ENCODE measurements at places on chromosomes 5 and 9. TPM values are rescaled to one million over a fixed set of nuclear protein-coding genes. Genes with fewer than 3 reads are reported as not detected.

- no peak for DNase-seq
These were observed 159.5 kb downstream of the GNA14 start for GRCh38 chr9:77488439-77489126.

DNA sequence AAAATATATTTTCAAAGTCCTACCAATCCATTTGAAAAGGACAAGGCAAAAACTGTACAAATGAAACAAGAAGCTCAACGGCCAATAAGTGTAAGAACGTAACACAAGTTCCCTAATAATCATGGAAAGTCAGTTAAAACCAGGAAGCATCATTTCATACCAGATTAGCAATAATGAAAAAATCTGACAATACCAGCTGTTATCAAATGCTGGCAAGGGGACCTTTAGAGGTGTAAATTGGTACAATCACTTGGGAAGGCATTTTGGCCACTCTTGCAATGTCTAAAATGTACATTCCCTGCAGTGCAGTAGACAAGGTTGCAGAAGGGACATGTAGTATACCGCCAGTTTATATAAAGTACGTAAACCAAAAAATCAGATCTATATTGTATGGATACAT, 10.1 kb upstream of the SEMA5A start:
- DNase-seq = no peak

DNA sequence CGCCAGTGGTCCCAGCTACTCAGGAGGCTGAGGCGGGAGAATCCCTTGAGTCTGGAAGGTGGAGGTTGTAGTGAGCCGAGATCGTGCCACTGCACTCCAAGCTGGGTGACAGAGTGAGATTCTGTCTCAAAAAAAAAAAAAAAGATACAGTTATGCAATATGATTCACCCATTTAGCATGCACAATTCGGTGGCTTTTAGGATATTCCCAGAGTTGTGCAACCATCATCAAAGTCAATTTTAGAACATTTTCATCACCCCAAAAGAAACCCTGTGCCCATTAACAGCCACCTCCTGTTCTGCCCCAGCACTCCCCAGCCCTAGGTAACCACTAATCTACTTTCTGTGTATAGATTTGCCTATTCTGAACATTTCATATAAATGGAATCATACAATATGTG, 4.3 kb upstream of the DHFR start:
- no peak for DNase-seq

SURF6 gene
- total RNA-seq = 13.6 TPM

OMD gene
- total RNA-seq = 26.5 TPM

CTNND2 gene
- total RNA-seq = 9.0 TPM

GRCh38 chr9:84969084-84969483, 299.6 kb downstream of the NTRK2 start:
- DNase-seq = no peak

DNA sequence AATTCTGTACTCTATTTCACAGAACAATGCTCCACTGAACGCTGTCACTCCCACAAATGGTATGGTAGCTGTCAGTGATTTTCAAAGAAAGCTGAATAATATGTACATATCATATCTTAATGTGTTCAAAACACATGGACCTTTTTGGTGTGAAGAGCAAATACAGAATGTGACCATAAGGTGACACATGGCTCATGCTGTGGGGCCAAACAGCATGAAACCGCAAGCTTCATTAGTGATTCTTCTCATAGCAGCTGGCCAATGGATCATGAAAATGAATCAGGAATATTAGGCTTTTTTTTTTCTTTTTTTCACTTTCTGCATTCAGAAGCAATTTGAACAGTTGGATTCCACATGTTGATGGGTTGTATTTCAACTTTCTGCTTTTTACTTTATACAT, 54.9 kb upstream of the CDH9 start:
- no peak for DNase-seq

GRCh38 chr9:128243215-128244018, 32.4 kb downstream of the GOLGA2 start:
- DNase-seq = no peak

DNA sequence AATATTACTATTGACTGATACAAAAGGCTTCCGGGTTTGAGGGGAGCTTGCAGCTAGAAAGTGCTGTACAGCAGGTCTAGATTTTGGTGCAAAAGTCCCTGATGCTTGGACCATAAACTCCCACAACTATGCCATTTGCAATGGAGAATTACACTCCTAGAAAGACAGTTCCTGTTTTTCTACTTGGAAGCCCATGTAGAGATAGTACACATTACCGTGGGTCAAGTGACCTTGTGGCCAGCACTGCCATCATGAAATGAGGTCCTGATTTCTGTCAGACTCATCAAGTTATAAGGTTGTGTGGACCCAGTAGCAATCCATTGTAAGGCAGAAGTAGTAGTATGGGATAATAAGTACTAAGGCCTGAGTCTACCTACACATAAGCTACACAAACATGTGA, 42.8 kb upstream of the TNFSF8 start:
- DNase-seq = no peak

- no peak for DNase-seq
These were observed 5.1 kb downstream of the RNF14 start for GRCh38 chr5:141973871-141974595.

- DNase-seq = no peak
These were observed 238.5 kb upstream of the PIK3R1 start for GRCh38 chr5:67976891-67977601.

ZCCHC7 gene
- 8.6 TPM for total RNA-seq

- no peak for DNase-seq
These were observed 30.1 kb upstream of the CFAP157 start for GRCh38 chr9:127676638-127677037.

- no peak for DNase-seq
These were observed 126.7 kb upstream of the GRHPR start for GRCh38 chr9:37295796-37296195.

GRCh38 chr9:20996809-20997208, 34.6 kb downstream of the HACD4 start:
- no peak for DNase-seq

RUSC2 gene
- total RNA-seq = 49.1 TPM

EIF4E1B gene
- not detected for total RNA-seq

GRCh38 chr5:54956922-54957321, 28.5 kb downstream of the ESM1 start:
- DNase-seq = no peak

DNA sequence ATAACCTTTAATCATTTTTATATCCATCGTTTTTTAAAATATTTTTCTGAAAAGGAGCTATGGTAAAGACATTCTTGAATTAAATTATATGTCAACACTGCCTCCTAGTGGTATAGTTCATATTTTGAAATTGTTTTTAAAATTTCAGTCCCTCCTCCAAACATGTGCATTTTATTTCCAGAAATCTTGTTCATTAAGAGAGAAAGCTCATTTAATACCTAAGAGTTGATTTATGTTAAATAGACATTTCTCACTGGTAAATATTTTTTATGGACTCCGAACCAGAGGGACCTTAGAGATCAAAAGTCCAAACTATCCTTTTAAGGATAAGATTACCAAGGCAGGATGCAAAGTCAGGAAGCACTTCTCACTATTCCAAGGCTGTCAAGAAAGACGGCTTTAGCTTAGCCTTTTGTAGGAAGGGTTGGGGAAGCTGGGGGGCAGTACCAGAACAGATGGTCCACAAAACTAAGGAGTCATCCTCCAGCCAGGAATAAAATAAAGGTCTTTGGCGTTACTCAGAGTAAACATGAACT, 21.6 kb downstream of the BHMT start:
- DNase-seq = no peak

DNA sequence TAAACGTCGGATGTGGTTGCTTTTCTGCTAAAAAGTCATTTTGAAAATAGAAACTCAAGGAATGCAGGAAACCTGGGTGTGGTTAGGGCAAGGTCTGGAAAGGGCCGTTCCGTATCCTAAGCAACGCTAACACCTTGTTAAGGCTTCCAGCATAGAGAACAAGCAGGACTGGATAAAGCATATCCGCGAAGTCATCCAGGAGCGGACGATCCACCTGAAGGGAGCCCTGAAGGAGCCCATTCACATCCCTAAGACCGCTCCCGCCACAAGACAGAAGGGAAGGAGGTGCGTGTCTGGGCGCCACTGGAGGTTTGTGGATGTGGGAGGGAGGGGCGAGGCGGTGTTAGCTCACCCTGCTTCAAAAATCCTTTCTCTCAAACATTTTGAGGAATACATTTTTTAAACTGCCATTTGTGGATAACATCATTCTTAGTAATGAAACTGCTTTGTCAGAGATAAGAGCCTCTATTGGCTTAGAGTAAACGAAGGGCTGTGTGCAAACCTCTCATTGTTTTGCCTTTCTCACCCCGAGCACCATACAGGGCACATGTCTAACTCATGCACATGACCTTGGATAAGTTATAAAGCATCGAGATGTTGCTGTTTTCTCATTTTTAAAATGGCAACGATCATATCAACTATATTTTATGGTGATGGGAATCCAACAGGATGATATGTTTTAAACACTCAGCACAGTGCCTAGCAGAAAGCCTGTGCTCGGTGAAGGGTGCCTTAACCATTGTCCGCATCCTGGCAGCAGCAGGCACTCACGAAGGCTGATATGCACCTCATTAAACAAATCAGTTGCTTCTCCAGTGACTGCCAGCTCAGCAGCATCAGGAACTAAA, 175.7 kb upstream of the OTULINL start:
- DNase-seq = no peak

DNA sequence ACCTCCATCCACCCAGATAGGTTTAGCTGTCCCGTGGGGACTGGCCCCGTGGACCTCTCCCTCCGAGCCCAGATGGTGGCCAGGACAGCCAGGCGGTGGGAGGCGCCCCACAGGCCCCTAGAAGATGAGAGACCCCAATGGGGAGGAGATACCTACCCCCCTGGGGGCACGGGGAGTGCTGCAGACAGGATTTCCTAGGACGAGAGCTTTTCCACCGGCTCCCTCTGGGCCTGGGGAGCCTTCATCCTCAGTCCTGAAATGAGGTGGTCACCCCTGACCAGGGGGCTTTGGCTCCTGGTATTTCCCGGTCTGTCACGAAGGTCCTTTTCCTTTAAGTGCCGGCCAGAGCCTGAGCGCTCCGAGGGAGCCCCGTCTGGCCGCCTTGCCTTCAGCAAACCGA, 46.8 kb downstream of the MRPL36 start:
- DNase-seq = no peak

GRCh38 chr5:172683264-172683644, 42.2 kb downstream of the NEURL1B start:
- DNase-seq = no peak

- no peak for DNase-seq
These were observed 26.5 kb upstream of the ADRB2 start for GRCh38 chr5:148799737-148800527.

CARD6 gene
- total RNA-seq = 10.8 TPM

DNA sequence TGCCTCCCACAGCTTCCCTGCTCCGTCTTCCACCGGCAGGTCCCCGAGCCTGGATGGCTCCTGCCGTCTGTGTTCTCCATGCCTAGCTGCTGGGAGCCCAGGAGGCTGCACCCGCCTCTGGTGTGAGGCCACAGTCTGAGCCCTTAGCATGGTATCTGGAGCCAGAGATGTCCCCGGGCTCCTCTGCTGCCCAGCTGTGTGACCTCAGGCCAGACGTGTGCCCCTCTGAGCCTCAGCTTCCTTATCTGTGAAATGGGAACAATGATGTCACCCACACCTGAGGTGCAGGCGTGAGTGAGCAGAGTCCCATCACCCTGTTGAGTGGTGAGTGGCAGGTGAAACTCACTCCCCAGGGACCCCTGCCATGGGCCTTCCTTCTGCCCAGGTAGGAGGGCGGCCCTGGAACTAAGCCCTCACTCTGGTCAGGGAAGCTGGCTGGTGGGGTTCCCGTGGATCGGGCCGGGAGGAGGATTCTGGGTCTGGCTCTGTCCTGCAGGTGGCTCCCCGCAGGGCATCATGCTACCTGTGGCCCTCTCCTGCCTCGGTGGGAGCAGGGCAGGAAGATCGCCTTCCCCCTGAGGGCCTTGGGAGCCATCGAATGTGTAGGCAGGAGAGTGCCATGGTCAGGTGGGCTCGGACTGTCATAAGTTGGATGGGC, 239.0 kb downstream of the PBX3 start:
- DNase-seq = no peak

- no peak for DNase-seq
These were observed 231.0 kb downstream of the SNX18 start for GRCh38 chr5:54748527-54748926.

TOMM5 gene
- total RNA-seq = 63.9 TPM

DNA sequence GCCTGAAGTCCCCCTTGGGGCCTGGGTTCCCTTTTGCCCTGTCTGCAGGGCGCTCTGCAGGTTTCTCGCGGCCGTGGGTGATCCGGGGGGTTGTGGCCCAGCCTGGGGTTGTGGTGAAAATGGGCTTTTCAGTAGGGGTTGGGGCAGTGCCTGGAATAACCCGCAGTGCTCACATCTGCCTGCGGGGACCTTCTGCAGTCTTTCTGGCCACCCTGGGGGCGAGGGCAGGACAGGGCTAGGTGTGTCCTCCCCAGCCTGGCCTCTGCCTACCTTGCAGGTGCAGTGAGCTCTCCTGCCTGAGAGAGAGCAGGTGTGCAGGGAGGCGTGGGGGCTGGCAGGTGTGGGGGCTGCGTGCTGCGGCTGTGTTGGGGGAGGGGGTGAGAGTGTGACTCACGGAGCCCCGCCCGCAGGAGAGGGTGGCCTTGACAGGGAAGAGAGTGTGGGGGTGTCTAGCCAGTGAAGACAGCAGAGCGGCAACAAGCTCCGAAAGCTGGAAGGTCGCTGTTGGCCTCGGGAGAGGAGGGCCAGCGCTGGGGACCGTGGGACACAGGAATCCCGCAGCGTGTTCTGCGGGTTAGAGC, 131.4 kb downstream of the MRPL36 start:
- DNase-seq = peak; percentile 51

GRCh38 chr5:175059687-175060211, 335.4 kb downstream of the MSX2 start:
- DNase-seq = no peak

GRCh38 chr5:159353661-159354252, 23.5 kb upstream of the IL12B start:
- no peak for DNase-seq

GRCh38 chr5:90747693-90748092, 189.1 kb downstream of the ADGRV1 start:
- no peak for DNase-seq

EFNA5 gene
- total RNA-seq = 17.0 TPM

PCDHGC5 gene
- 1.4 TPM for total RNA-seq
